SK-N-SH (cell line): ENCODE measurements at places on chromosomes 4 and X.

- DNase-seq, result no peak
These were observed 81.1 kb upstream of the ENPEP start for GRCh38 chr4:110394871-110395270.

GRCh38 chr4:113837397-113837796 is 75.9 kb upstream of the CAMK2D start:
- no peak for DNase-seq

DNA sequence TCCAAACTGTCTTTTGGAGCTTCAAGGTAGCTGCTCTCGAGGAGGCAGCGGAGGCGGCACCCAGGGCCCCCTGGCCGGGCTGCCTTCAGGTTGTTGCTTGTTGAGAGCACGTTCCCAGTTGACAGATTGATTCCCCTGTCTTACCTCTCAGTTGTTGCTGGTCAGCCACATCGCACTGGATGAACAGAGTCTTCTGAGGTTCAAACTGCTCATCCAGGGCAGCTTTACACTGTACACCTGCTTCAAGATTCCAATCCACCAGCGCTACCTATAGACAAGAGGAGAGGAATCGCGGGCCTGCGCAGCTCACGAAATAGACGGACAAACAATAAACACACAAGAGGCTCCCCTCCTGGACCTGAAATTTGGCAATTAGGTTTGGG is 497 bp downstream of the HPGD start:
- peak; percentile 19 for DNase-seq

GRCh38 chr4:145557720-145558119 is 61.5 kb upstream of the MMAA start:
- peak; percentile 67 for DNase-seq

DNA sequence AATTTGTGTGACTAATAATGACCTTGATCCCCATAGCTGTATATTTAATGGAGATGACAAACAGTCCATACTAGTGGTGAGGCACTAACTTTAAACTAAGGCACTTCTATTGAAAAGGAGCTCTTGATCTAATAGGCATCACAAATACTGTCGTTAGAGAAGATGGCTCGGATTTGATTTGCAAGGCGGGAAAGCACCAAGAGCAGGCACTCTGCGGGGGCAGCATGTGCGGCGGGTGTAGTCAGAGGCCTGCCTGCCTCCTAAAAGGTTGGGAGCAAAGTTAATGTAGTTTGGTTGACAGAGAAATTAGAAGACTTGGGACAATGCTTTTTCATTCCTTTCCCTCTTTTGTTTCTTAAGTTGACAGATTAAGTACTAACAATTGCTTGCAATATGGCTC is 278.8 kb downstream of the CFAP299 start:
- DNase-seq, result no peak

- DNase-seq, result no peak
These were observed 52.8 kb downstream of the APOO start for GRCh38 chrX:23854945-23855344.

- DNase-seq, result no peak
These were observed 227.8 kb downstream of the ADGRL3 start for GRCh38 chr4:61427818-61428495.

DNA sequence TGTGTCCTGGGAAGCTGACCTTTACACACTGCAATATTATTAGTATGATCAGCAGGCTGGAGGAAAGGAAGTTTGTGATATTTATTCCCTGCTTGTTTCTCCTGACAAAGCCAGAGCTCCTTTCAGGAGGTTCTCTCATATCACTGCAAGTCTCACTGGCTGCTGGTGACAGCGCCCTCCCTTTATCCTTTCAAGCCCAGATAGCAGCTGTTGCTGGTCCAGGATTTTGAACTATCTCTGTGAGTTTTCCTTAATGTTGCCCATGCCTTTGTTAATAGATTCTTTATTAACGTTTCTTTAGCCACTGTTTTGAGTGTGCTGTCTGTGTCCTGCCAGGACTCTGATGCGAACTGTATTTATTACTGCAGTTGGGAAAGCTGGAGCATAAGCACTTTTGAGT is 518.7 kb downstream of the C4orf33 start:
- no peak for DNase-seq

GRCh38 chrX:16528620-16529019 is 121.3 kb upstream of the S100G start:
- DNase-seq, result no peak

- DNase-seq, result no peak
These were observed 13.4 kb downstream of the CCDC158 start for GRCh38 chr4:76407440-76408119.

DNA sequence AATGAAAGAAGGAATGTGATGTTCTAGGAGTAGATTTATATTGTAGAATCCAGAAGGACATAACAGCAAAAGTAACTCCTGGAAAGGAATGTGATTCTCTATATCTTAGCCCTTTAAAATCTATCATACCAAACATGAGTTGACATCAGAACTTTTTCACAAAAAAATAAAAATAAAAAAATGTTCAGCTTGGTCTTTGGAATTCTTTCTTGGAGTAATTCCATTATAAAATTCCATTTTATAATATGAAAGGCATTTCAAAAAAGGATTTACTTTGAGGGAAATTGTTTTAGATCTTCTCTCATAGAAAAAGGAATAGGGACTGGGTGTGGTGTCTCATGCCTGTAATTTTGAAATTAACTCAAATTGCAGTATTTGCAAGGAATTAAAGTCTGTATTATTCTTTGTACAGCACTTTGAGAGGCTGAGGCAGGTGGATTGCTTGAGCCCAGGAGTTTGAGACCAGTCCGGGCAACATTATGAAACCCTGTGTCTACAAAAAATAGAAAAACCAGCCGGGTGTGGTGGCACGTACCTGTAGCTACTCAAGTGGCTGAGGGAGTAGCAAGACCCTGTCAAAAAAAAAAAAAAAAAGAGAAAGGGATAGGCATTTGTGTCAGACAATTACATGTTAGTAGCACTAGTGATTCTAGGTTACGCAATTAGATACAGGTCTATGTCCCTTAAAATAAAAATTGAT is 134.9 kb downstream of the SLC4A4 start:
- DNase-seq, result no peak

DNA sequence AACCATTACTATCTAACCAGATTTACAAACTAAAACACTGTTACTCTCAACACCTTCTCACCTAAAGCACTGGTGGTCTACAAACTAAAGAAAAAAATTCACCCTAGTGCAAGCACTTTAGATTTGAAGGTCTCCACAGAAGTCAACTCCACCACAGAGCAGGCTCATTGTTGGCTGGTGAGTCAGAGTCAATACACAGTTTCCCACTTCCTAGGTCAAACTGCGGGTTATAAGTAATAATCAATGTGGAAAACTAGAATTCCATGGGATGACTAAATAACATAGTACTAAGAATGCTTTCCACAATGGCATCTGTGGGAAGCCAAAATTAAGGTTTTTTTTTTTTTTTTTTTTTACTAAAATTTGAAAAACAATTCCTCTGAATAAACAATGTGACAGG is 191.8 kb downstream of the PDGFC start:
- DNase-seq, result no peak

DNA sequence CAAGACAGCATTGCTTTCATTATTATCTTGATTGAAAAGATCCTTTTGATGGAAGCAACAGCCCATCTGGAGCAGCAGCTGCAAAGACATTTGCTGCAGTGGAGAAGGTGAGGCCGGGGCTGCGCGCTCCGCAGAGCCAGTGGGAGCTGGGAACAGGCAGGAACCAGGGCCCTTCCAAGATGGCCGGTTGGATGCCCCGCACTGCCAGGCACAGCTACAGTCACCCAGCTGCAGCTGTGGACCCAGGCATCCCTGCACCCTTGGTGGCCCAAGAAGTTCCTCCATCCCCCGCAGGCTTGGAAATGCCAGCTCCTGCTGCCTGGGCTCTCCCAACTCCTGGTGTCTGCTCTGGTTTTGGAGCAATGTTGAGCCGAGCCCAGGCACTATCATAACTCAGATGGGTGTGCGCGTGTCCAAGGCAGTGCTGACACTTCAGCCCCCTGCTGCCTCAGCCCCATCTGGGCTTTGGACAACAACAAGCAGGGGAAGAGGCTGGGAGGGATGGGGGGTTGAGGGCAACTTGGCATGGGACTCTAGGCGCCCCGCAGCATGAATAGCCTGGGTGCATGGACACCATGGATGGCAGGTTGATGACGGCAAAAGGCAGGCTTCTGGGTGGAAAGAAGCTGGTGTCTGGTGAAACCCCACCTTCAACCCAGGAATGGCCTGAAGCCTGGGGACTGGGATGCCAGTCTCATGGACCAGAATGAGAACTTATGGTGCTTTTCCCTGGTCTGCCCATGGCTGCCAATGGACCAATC is 371.8 kb downstream of the FSTL5 start:
- DNase-seq, result no peak

- no peak for DNase-seq
These were observed 115.1 kb downstream of the CPEB2 start for GRCh38 chr4:15117270-15117946.

DNA sequence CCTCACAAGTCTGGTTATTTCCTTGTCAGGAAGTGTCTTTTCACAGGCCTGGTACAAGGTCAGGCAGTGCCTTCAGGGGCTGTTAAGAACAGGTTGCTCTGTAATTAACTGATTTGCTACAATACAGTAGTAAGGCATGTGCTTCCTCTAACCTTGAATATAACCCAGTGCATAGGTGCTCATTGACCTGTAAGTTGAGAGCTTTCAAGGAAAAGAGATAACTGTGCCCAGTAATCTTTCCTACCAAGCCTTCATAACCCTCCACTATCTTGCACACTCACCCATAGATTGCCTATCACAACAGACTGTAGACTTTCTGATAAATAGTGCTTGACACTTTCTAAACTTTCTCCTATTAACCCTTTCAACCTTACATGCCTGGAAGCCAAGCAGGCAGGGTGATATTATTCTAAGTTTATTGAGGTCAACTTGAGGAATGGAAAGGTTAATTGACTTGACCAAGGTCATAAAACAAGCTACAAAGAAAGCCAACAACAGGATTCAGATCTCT is 148.1 kb downstream of the PPARGC1A start:
- DNase-seq, result no peak

DNA sequence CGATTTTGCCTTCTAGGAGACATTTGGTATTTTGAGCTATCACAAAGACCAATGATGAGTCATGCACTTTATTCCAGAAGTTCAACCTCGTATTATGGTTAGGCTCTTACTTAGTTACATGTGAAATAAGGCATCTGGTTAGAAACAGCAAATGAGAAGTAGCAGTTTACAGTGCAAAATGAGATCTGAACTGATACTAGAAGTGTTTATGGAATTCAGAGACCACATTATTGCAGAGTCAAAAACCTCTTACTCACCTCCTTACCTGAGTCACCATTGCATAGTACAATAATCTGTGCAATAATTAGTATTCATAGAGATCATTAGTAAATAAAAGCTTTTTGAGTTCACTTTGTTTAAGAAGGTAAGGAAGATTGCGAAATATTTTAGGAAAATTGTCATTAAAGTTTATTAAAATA is 38.7 kb downstream of the SEC24B start:
- no peak for DNase-seq

GRCh38 chr4:147361726-147362125 is 119.2 kb upstream of the EDNRA start:
- no peak for DNase-seq

DNA sequence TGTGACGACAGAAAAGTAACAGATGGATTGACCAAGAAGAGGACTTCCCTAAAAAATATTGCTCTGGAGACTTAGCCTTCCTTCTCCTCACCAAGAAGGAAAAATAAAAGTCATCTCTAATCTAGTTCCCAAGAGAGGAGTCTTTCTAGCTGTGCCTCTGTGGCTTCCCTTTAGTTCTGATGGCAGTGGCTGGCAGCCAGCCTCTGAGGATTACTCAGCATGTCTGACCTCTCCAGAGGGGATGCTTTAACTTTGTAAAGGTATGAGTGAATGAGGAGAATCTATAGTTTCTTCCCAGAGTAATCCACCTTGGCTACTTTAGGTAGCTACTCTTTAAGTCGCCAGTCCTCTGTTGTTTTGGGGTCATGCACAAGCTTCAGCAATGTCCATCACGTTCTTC is 163.9 kb upstream of the KIT start:
- DNase-seq, result no peak

- no peak for DNase-seq
These were observed 209.9 kb downstream of the SHROOM3 start for GRCh38 chr4:76644831-76645485.

DNA sequence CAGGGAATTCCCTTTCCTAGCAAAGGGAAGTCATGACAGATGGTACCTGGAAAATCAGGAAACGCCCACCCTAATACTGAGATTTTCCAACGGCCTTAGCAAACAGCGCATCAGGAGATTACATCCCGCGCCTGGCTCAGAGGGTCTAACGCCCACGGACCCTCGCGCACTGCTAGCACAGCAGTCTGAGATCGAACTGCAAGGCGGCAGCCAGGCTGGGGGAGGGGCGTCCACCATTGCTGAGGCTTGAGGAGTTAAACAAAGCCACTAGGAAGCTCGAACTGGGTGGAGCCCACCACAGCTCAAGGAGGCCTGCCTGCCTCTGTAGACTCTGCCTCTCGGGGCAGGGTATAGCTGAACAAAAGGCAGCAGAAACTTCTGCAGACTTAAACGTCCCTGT is 507.7 kb downstream of the ZIC3 start:
- no peak for DNase-seq

DNA sequence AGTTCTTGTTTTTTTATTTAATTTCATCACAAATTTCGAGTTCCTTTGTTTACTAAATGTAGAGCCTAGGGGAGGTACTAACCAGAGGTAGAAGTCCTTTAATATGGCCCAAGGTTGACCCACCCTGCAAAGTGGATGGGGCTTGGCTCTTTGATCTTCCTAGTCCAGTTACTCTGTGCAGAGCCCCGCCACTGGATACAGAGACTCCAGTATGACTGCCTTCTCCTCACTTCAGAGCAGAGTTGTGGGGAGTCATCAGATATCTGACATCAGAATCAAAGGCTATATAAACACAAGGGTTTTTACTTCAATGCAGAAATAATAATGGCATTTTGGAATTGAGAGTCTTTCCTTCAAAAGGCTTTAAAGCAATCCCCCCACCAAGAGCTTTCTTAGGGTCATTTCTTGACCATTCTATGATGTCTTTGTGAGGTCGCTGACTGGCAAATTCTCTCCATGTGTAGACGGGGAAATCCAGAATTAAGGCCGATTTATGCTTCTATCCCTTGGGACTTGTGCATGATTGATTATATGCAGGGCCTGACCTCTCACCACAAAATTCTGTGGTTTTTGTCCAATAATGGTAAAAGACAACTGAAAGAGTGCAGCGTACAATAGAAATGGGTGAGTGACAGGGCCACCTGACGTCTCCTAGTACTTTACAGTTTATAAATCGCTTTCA is 88.3 kb upstream of the CITED1 start:
- DNase-seq, result no peak

- DNase-seq, result no peak
These were observed 132.0 kb upstream of the RPS6KA6 start for GRCh38 chrX:84320023-84320422.

GRCh38 chr4:11912886-11913285 is 484.2 kb upstream of the HS3ST1 start:
- no peak for DNase-seq
